ENCODE measurements at places on chromosomes 13 and 19.

- no peak overlapping the region for H3K27ac ChIP-seq
- no peak for DNase-seq
- no peak overlapping the region for H3K4me3 ChIP-seq
- H3K4me1 ChIP-seq: peaks cover 8% of the 10 kb centered on the region
- H3K36me3 ChIP-seq: no peaks in the 10 kb centered on the region
- no peaks in the 10 kb centered on the region for H3K27me3 ChIP-seq
Measured at GRCh38 chr19:37914908-37915307, 7.9 kb downstream of the SIPA1L3 start.

DNA sequence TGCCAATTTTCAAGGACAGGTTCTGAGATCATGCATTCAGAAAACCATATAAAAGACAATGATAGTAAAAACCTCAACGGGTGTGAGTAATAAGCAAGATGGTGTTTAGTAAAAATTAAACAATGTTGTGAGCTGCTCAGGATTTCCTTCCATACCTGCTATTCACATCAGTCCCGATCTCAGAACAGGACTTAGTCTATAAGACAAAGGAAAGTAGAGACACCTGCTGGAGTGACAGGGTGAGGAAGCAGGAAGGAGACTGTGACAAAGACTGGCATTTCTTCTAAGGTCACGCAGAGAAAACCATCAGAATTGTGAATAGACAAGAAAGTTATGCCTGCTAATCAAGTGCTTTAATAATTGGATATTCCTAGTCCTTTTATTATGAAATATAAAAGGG lies 648.0 kb downstream of the DACH1 start:
- no peak for DNase-seq
- H3K27me3 ChIP-seq: no peaks in the 10 kb centered on the region
- no peak overlapping the region for H3K27ac ChIP-seq
- no peaks in the 10 kb centered on the region for H3K4me1 ChIP-seq

GRCh38 chr13:49690133-49690994 lies 922 bp downstream of the EBPL start:
- peaks cover 19% of the 10 kb centered on the region for H3K4me1 ChIP-seq
- peak overlapping the region; percentile 55 for H3K27ac ChIP-seq
- no peaks in the 10 kb centered on the region for H3K27me3 ChIP-seq
- peak overlapping the region; percentile 50 for H3K4me3 ChIP-seq
- DNase-seq: no peak

- no peak within 1 kb of the TSS for H3K4me3 ChIP-seq
- H3K4me1 ChIP-seq: no peaks in the 10 kb centered on the region
- no peaks in the 10 kb centered on the region for H3K27me3 ChIP-seq
- H3K27ac ChIP-seq: no peak within 1 kb of the TSS
- no peaks in the 10 kb centered on the region for H3K36me3 ChIP-seq
Measured at GRCh38 chr19:14582894-14583340, at the start of gene CLEC17A. Gene CLEC17A, plus strand, starts transcription at chr19:14583084. Its CDS starts 77 bp downstream, at chr19:14583161.

- no peaks in the 10 kb centered on the region for H3K36me3 ChIP-seq
- no peak overlapping the region for H3K27ac ChIP-seq
- no peak for DNase-seq
- no peak overlapping the region for H3K4me3 ChIP-seq
Measured at GRCh38 chr13:43880926-43881325, 1.2 kb downstream of the LACC1 start.

DNA sequence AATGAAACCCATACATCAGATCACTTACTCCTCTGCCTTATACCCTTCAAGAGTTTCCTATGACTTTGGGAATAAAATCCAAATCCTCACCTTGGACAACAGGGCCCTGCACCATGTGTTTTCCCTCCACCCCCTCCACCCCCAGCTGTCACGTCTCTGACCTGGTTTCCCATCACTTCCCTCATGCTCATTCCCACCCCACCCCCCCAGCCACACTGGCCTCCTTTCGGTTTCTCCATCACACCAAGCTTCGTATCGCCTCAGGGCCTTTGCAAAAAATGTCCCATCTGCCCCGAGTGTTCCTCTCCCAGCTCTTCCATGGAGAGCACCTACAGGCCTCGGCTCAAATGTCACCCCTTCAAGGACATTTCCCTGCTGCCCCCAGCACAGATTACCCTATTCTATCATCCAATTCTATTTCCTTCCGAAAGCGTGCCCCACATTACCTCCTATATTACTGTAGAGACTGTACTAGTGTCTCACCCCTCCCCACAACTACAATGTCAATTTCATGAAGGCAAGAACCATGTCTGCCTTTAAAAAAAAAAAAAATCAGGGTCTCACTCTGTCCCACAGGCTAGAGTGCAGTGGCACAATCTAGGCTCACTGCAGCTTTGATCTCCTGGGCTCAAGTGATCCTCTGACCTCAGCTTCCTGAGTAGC lies 16.8 kb upstream of the FFAR2 start:
- H3K4me1 ChIP-seq: peaks cover 9% of the 10 kb centered on the region
- no peak for DNase-seq
- no peaks in the 10 kb centered on the region for H3K36me3 ChIP-seq
- H3K27me3 ChIP-seq: no peaks in the 10 kb centered on the region
- H3K4me3 ChIP-seq: no peak overlapping the region

- DNase-seq: no peak
- no peaks in the 10 kb centered on the region for H3K4me1 ChIP-seq
- H3K4me3 ChIP-seq: no peak within 1 kb of the TSS
- H3K27me3 ChIP-seq: peaks cover 9% of the 10 kb centered on the region
- no peaks in the 10 kb centered on the region for H3K36me3 ChIP-seq
Measured at GRCh38 chr19:46296722-46297461, at the start of gene HIF3A. Gene HIF3A, plus strand, starts transcription at chr19:46297042. Its CDS starts 35 bp downstream, at chr19:46297077.

DNA sequence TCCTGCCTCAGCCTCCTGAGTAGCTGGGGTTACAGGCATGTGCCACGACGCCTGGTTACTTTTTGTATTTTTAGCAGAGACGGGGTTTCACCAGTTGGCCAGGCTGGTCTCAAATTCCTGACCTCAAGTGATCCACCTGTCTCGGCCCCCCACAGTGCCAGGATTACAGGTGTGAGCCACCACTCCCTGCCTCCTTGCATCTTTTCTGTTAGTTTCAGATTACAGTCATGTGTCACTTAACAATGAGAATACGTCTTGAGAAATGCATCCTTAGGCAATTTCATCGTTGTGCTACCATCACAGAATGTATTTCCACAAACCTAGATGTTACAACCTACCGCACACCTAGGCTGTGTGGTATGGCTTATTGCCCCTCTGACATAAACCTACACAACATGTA lies 180.4 kb downstream of the TM9SF2 start:
- H3K36me3 ChIP-seq: no peaks in the 10 kb centered on the region
- no peak for DNase-seq
- no peak overlapping the region for H3K4me3 ChIP-seq

GRCh38 chr13:33545492-33545891 lies 259.9 kb upstream of the STARD13 start:
- no peak overlapping the region for H3K4me3 ChIP-seq
- H3K4me1 ChIP-seq: peaks cover 38% of the 10 kb centered on the region
- no peak for DNase-seq
- H3K36me3 ChIP-seq: no peaks in the 10 kb centered on the region
- no peaks in the 10 kb centered on the region for H3K27me3 ChIP-seq

- H3K36me3 ChIP-seq: no peaks in the 10 kb centered on the region
- peaks cover 5% of the 10 kb centered on the region for H3K4me1 ChIP-seq
- H3K4me3 ChIP-seq: no peak overlapping the region
Measured at GRCh38 chr19:17968362-17968761, 1.5 kb downstream of the KCNN1 start.

DNA sequence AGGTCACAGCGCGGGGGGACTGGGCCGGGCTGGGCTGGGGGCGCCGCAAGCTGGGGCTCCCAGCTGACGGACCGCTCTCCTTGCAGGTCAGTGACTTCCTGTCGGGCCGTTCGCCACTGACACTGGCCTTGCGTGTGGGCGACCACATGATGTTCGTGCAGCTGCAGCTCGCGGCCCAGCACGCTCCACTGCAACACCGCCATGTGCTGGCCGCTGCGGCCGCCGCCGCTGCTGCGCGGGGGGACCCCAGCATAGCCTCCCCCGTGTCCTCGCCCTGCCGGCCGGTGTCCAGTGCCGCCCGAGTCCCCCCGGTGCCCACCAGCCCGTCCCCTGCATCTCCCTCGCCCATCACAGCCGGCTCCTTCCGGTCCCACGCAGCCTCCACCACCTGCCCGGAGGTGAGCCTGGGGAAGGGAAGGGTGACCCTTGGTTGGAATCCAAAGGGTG lies 5.7 kb downstream of the MIDN start:
- H3K36me3 ChIP-seq: peaks cover 29% of the 10 kb centered on the region
- no peak for DNase-seq
- H3K4me3 ChIP-seq: no peak overlapping the region
- peaks cover 57% of the 10 kb centered on the region for H3K4me1 ChIP-seq
- no peaks in the 10 kb centered on the region for H3K27me3 ChIP-seq

DNA sequence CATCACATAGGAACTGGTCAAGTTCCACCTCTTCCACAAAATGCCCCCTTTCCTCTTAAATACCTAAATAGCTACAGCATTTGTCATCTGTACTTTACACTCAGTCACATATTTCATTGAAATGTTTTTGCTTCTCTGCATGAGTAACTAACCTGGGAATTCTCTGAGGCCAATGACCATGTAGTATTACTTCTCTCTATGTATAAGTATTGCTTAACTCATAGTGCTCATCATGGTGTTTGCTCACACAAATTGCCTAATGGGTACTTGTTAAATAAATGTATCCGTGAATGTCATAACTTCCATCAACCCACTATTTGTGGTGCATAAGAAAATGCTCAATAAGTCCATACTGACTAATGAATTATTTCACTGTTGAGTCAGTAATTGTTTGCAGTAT lies 115.5 kb downstream of the FGF14 start:
- no peak overlapping the region for H3K27ac ChIP-seq
- no peaks in the 10 kb centered on the region for H3K27me3 ChIP-seq
- H3K4me3 ChIP-seq: no peak overlapping the region
- no peaks in the 10 kb centered on the region for H3K4me1 ChIP-seq
- no peak for DNase-seq
- no peaks in the 10 kb centered on the region for H3K36me3 ChIP-seq

GRCh38 chr13:34216256-34216655 lies 398.3 kb downstream of the RFC3 start:
- no peaks in the 10 kb centered on the region for H3K4me1 ChIP-seq
- no peak for DNase-seq
- no peak overlapping the region for H3K4me3 ChIP-seq
- H3K27me3 ChIP-seq: no peaks in the 10 kb centered on the region
- H3K36me3 ChIP-seq: no peaks in the 10 kb centered on the region
- H3K27ac ChIP-seq: no peak overlapping the region

GRCh38 chr13:62747629-62748028 lies 1332.0 kb upstream of the PCDH20 start:
- DNase-seq: no peak
- H3K4me3 ChIP-seq: no peak overlapping the region
- H3K36me3 ChIP-seq: no peaks in the 10 kb centered on the region
- H3K4me1 ChIP-seq: no peaks in the 10 kb centered on the region
- H3K27me3 ChIP-seq: no peaks in the 10 kb centered on the region
- H3K27ac ChIP-seq: no peak overlapping the region

GRCh38 chr13:29456419-29456818 lies 139.1 kb downstream of the SLC7A1 start:
- no peak overlapping the region for H3K4me3 ChIP-seq
- no peak for DNase-seq
- no peaks in the 10 kb centered on the region for H3K4me1 ChIP-seq
- no peaks in the 10 kb centered on the region for H3K27me3 ChIP-seq

- H3K27me3 ChIP-seq: no peaks in the 10 kb centered on the region
- peak overlapping the region; percentile 79 for H3K27ac ChIP-seq
- H3K36me3 ChIP-seq: no peaks in the 10 kb centered on the region
- H3K4me3 ChIP-seq: no peak overlapping the region
- DNase-seq: no peak
Measured at GRCh38 chr19:56118666-56119581, 2.2 kb downstream of the ZNF787 start.

GRCh38 chr13:22357132-22357531 lies 686.3 kb downstream of the FGF9 start:
- H3K4me3 ChIP-seq: no peak overlapping the region
- H3K27me3 ChIP-seq: no peaks in the 10 kb centered on the region
- H3K36me3 ChIP-seq: no peaks in the 10 kb centered on the region
- H3K4me1 ChIP-seq: no peaks in the 10 kb centered on the region
- no peak for DNase-seq

GRCh38 chr19:11347546-11348039 lies 1.3 kb downstream of the CCDC159 start:
- DNase-seq: no peak
- peaks cover 17% of the 10 kb centered on the region for H3K4me1 ChIP-seq
- H3K4me3 ChIP-seq: no peak overlapping the region
- no peak overlapping the region for H3K27ac ChIP-seq
- no peaks in the 10 kb centered on the region for H3K27me3 ChIP-seq
- no peaks in the 10 kb centered on the region for H3K36me3 ChIP-seq

DNA sequence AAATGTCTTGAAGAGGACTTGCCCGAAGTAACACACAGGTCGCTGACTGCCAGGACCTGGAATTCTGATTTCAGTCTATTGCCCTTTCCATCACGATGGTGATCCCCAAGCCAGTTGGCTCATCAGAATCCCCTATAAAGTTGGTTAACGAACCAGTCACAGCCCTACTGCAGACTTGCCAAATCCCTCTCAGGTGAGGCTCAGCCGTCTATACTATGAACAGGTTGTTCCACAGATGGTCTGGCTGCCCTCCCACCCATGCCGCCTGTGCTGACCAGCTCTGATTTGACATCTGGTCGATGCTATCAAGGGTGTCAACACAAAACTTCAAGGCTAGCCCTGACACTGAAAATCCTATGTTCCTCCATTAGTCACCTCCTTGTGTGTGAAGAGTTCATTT lies 90.0 kb downstream of the RNASEH2B start:
- H3K27me3 ChIP-seq: no peaks in the 10 kb centered on the region
- no peak for DNase-seq
- no peaks in the 10 kb centered on the region for H3K4me1 ChIP-seq
- no peak overlapping the region for H3K4me3 ChIP-seq

GRCh38 chr13:59607172-59607571 lies 556.6 kb downstream of the DIAPH3 start:
- H3K4me3 ChIP-seq: no peak overlapping the region
- no peaks in the 10 kb centered on the region for H3K4me1 ChIP-seq
- H3K27ac ChIP-seq: no peak overlapping the region
- H3K27me3 ChIP-seq: no peaks in the 10 kb centered on the region
- no peak for DNase-seq

DNA sequence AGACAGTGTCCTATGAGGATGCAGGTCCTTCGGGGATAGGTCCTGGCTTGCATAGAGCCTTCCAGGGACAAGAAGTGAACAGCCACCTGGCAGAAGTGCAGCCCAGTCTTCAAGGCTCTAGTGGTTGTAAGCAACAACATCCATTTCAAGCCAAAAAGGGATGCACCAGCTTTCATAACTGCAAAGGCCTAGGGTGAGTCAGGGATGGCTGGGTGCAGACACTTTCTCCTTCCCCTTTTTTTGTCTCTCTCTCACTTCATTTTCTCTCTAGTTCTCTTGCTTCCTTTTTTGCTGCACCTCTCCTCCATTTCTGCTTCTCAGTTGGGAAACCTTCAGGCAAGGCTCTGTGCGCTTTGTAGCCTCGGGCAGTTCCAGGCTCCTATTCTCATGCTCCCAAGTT lies 196.2 kb upstream of the ZNF536 start:
- no peak overlapping the region for H3K27ac ChIP-seq
- H3K4me3 ChIP-seq: no peak overlapping the region
- no peaks in the 10 kb centered on the region for H3K36me3 ChIP-seq
- no peaks in the 10 kb centered on the region for H3K4me1 ChIP-seq

- no peaks in the 10 kb centered on the region for H3K36me3 ChIP-seq
- no peak overlapping the region for H3K27ac ChIP-seq
- H3K4me1 ChIP-seq: no peaks in the 10 kb centered on the region
- H3K27me3 ChIP-seq: no peaks in the 10 kb centered on the region
- H3K4me3 ChIP-seq: no peak overlapping the region
- no peak for DNase-seq
Measured at GRCh38 chr13:32829676-32830335, 186.4 kb upstream of the KL start.

All from CD4-positive, alpha-beta memory T cell (primary cell).